Germinal center (tissue), 1 donor: ENCODE measurements at places on chromosomes 12 and 14.

DNA sequence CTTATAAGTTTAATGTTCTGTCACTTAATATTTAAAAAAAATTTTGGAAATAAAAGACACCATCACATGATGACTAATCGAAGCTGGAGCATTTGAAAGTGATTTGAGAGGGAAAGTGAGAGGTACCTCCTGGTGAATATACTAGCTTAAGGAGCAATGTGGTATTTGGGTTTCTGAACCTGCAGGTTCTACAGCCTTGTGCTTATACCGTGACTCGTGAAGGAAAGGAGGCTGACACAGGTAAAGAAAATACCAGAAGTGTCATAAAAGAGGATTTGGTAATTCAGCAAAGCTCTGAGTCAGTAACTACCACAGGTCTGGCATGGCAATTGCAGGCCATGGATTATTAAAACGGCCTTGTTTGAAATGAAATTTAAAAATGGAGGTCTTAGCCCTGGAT is 151.0 kb downstream of the SLC38A4 start:
- DNase-seq = no peak

- no peak for DNase-seq
Observed at GRCh38 chr14:85024931-85025330, 505.0 kb upstream of the FLRT2 start.

- DNase-seq = no peak
Observed at GRCh38 chr12:90355711-90356355, 599.1 kb downstream of the CCER1 start.

DNA sequence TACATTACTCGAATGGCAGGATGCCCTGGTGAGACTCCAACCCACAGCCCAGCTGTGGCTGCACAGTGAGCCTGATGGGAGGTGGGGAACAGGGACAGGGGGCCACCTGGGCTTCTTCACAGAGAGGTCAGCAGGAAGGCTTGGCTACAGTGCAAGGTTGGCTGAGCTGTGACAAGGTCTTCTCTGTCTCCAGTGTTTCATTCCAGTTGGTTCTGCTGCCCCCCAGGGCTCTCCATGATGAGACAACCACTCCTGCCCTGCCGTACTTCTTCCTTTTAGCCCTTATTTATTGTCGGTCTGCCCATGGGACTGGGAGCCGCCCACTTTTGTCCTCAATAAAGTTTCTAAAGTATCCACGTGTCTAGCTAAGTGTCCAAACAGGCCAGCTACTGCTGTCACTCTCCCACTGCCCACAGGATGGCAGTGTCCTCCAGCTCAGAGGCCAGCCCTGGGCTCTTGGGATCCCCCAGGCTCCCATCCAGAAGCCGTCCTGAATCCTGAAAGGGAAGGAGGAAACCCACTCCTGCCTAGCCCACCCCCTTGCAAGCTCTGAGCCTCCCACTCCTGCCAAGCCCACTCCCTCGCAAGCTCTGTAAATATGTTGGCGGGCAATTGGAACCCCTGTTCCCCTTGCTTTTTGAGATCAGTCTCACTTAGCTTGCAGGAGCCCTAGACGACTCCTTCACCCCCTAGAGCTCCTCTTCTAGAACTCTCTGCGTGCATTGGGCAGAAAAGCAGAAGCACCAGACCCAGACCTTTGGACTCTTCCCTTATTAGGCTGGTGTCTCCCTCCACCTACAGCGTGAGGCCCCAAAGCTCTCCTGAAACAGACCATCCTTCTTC is 5.4 kb downstream of the C1QL4 start:
- DNase-seq = no peak

DNA sequence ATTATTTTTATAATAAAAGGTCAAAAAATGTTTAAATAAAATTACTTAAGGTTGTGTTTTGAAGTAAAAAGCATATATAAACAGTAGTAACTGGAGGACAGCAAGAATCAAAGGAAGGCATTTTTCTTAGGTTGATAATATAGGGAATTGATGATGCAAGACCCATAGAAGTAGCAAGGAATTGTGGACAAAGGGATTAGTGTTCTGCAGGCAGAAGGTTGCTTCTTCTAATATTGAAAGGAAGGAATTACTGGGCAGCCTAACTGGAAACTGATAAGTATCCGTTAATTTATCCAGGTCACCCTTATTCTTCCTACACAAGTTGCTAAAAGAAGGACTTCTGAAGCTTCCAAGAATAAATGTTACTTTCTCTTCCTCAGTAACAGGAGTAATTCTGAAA is 54.5 kb upstream of the ALX1 start:
- no peak for DNase-seq

GRCh38 chr14:24232645-24233537 is at the start of gene GMPR2:
Gene GMPR2 (plus strand): TSS chr14:24232929. CDS start chr14:24233254, 325 bp downstream.
- DNase-seq = peak; percentile 63

DNA sequence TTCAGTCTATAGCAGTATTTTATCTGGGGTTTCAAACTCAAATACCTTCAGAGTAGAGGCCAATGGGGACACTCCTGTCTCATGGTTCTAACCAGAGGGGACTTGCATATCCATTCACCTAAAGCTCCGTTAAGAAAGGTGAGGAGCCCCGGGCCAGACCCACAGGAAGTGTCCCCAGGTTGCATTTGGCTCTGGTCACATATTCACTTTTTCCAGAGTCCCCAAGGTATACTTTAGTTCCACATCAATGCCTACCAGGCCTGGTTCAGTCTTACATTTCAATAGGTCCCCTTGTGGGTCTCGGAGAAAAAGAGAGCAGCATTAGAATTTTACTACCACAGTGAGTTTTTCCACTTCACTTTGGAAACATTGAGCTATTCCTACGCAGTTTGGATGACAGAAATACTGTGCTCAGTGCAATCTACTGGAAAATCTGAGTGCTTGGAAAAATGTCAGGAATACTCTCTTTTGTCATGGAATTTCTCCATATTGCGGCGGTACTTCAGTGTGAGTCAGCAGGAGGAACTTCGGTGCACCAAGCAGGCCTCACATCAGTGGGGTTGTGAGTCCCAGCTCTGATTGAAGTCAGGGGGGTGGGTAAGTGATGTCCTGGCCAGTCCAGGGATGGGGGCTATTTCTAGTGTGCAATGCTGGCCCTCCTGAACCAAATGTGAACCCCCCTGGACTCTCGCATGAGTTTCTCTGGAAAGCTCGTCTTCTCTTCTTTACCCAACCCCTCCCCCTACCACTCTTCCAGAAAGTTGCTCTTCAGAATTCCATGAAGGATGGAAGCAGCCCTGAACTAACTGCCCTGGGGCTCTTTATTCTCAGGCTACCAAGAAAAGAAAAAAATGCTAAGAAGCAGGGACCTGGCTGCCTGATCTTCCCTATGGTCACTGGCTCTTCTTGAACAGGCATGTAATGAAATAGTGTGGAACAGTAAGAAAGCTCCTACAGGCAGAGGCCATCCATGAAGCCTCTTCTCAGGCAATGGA is 184.7 kb downstream of the PRKCH start:
- DNase-seq = no peak

- no peak for DNase-seq
Observed at GRCh38 chr14:104980611-104981531, 2.7 kb upstream of the AHNAK2 start.

DNA sequence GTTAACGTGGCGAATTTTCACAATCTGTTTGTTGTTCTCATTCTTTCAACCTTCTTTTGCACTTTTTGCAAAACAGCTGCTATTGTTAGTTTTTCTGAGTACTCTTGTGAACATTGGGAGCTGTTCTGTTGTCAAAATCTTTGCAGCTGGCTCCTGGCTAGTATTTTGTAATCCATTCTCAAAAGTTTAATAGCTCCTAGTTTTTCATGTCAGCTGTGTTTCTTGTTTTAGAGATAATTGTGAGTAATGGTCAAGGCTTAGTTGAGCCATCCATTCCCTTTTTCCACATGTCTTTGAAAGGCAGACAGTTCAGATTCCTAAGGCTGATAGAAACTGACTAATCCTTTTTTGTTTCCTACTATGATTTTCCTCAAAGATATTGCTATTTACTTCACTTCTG is 39.1 kb upstream of the CRADD start:
- DNase-seq = no peak

- DNase-seq = no peak
Observed at GRCh38 chr12:114623737-114624136, 60.2 kb downstream of the TBX3 start.

GRCh38 chr12:109631302-109631701 is 57.7 kb downstream of the MVK start:
- no peak for DNase-seq

DNA sequence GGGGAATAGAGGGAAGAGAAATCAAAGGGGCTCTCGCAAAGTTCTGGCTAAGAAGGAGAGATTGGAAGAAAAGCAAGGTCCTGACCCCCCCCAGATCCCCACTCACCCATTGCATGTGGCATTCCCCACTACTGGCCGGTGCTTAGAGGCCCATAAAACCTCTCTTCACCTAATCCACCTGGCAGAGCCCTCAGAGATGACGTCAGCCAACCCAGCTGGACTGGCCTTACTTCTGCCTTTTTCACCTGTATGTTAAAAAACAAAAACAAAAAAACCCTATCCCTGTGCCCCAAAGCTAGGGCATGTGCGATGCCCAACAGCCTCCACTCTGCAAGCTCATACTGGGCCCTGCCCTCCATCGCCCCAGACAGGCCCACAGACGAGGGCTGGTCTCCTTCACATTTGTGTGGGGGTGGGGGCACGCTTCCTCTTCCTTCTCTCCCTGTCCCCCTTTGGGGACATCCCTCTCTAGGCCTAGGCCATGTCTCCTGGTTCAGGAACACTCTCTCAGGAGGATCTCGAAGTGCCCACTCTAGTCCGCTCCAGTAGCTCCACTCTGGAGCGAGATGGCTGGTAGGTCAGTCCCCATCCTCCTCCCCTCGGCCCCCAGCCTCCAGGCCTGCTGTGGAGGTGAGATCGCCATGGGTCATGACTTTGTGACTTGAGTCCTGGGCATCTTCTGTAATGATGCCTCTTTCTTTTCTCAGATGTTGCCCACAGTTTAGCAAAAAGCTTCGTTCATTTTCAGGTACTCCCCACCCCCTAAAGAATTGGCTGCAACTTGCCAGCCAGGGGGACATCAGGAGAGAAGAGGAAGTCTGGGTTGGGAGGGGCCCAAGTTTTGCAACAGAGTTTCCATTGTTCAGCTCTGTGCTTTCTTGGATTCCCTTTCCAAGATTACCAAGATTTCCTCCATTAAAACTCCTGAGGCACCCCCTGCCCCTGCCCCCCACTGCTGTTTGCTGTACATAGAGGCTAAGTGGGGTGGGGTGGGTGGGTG is 37.0 kb downstream of the FIGNL2 start:
- no peak for DNase-seq

- no peak for DNase-seq
Observed at GRCh38 chr14:51201890-51202289, 38.2 kb upstream of the TMX1 start.

DNA sequence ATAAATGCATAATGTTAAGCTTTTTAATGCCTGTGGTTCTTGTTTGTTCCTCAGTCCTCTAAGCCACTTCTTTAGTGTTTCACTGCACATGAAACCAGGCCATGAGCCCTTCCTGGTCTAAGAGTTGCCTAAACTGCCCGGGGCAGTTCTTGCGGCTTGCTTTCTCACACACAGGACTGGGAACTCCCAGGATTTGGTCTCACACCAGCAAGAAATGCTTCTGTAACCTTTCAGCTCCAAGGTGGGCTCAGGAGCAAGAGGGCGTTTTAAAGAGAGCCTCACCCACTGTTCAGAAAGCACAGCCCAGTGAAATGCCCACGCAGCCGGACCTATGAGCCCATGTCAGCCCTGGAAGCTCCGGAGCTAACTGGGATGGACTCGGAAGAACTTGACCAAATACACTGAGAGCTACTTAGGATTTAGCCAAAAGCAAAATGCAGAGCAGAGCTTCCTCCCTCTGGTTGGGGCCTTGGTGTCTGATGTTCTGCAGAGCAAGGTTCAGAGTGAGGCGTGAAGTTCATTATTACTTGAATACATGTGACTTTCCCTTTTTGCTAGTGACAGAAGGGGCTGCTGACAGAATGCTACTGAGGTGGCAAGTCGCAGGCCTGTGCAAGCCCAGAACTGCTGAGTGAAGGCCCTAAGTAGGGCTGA is 23.4 kb downstream of the SLC25A29 start:
- no peak for DNase-seq
